ENCODE measurements at places on chromosomes 13 and 19.

- no peak for DNase-seq
Observed at GRCh38 chr19:30008169-30008568, 66.1 kb downstream of the URI1 start.

DNA sequence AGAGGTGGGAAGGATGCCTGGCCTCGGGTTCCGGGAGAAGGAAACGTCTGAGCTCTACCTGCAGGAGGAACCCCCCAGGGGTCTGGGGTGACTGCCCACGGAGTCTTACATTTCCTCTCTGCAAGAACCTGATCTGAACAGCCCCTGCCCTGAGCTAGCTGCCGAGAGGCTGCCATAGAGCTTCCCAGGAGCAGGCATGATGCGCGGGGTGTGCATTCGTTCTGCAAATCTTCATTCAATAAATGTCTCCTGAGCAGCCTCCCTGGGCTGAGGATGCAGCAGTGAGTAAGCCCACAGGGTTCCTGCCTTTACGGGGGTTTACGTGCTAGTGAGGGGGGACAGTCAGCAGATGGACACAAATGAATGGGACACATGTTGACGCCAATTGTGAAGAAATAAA is 1.5 kb upstream of the SHISA7 start:
- DNase-seq = no peak

DNA sequence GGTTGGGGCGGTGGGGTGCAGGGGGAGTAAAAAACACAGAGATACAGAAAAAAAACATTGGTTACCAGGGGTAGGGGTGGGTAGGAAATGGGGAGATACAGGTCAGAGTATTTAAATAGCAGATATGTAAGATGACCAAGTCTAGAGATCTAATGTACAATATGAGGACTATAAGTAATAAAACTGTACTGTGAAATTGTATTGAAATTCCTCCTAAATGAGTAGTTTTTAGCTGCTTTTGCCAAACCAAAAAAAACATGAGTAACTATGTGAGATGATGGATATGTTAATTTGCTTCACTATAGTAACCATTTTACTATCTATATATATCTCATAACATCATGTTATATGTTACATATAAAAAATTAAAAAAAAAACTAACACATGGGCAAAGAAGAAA is 29.6 kb downstream of the VWA8 start:
- DNase-seq = no peak

GRCh38 chr13:73140801-73141200 is 82.0 kb downstream of the KLF5 start:
- no peak for DNase-seq

GRCh38 chr19:54030895-54031586 is 32.7 kb downstream of the VSTM1 start:
- DNase-seq = no peak
